Stimulated activated CD8-positive, alpha-beta memory T cell treated with anti-CD3 and anti-CD28 coated beads, Interleukin-7, amount 100 ng/mL, for 4 hours (primary cell): ENCODE measurements at places on chromosomes 4 and X.

DNA sequence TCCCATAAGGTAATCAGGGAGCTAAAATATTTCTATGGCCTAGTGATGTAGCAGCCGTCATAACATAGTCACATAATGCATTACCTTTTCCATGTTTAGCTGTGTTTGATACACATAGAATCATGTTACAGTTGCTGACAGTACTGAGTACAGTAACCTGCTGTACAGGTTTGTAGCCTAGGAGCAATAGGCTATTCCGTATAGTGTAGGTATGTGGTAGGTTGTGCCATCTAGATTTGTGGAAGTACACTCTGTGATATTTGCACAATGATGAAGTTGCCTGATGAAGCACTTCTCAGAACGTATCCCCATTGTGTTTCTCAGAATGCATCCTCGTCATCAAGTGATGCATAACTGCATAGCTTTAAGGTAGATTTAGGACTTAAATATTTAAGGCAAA, 495.6 kb upstream of the ZFP42 start:
- no peak for DNase-seq

GRCh38 chrX:41516456-41516855, 69.3 kb downstream of the NYX start:
- no peak for DNase-seq

DNA sequence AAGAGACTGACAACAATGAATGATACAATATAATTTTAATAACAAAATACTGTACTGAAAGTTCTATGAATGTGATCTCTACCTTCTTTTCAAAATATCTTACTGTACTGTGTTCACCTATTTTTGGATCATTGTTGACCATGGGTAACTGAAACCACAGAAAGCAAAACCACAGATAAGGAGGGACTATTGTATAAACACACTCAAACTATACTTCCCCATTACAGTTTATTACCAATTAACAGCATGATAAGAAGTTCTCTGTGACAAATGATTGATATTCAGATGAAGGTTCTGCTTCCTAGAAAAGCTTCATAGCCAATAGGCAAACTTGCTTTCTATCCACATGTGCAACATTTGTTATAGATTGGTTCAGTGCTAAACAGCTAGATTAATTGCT, 50.1 kb downstream of the GABRG1 start:
- DNase-seq, result no peak

DNA sequence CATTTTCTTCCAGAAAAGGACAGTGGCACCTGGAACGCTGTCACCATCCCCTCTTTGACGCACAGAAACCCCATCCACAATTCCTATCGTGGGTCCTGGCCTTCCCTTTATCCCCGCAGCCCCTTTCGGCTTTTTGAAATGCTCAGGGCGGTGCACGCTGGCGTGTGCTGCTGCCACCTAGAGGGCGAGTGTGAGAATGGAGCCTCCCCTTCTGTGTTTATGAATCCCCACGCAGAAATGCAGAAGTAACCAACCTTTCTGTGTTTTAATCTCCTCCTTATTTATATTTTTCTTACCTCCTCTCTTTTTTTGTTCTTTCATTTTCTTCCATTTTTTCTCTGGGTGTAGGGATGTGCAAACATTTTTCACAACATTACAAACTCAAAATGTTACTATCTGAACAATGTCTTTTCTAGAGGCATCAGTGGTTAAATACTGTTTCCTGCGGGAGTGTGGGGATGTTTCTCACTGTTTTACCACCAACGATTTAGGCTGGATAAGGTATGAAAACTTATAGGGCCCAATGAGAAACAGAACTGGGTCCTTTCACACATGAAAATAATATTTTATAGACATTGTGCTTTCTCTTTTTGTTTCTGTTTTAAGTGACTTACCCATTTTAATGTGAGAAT, 50.0 kb downstream of the TMA16 start:
- DNase-seq, result peak; percentile 29

DNA sequence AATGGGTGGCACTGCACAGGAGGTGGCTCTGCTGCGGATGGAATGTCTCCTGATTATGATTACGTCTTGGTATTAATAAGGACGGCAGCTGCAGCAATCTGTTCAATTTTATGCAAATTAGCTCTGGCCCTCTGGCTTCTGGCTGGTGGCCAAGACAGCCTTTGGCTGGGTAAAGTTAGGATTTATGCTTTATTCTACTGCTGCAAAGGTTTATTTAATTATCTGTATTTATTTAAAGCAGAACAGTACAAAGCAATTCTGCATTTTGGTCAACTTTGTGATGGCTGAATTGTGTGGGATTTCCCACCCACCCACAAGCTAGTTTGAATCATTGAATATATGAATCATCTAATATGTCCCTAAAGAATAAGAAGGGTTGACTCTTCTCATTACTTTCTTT, 745.6 kb upstream of the FAM241A start:
- no peak for DNase-seq

DNA sequence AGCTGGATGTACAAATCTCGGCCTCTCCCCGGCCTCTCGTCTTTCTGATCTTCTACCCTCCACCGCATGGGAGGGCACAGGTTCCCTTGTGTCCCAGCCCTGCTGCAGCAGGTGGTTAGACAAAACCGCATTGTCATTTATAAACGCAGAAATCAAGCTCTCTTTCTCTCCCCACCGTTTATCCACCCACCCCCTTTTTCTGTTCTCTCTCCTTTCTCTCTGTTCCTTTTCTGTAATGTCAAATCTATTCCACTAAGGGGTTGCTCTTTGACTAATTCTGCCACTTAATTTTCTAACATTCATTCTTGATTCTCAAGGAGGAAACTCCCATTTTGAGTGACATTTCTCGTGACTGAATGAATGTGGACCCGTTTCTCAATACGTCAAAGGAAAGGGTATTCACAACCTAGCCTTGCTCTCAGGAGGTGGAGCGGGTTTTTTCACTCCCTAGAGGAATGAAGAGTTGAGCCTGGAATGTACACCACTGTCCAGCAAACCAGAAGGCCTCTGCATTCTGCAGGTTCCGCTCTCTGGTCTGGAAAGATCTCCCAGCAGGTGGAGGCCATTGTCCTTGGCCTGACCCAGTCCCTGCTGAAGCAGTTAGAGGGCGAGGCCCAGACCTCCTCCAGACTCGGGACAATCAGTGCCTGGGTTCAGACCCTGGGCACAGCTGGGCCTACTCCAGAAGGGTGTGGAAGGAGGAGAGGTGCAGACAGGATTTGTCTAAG, 70.9 kb upstream of the ENPP6 start:
- DNase-seq, result no peak

GRCh38 chr4:174091130-174091529, 192.3 kb downstream of the FBXO8 start:
- DNase-seq, result no peak

- no peak for DNase-seq
Observed at GRCh38 chr4:128424527-128425497, 137.2 kb upstream of the PGRMC2 start.

DNA sequence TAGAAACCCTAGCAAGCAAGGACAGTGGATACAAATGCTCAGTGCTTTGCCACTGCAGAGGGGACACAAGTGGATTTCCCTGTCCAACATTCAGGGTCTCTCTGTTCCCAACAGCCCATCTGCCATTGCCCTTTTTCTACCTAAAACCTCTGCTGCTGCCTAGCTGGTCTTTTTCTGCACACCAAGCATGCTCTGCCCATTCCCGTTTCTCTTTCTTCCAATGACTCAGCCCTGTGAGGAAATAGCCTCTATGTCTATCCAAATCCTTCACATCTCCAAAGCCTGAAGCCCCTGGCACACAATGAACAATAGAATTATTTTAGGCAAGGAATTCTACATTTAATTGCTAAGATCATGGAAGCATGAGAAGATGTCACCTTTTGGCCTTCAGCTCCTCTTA, 5.7 kb upstream of the AMELX start:
- DNase-seq, result no peak

- no peak for DNase-seq
Observed at GRCh38 chr4:23290656-23291055, 597.9 kb downstream of the GBA3 start.

DNA sequence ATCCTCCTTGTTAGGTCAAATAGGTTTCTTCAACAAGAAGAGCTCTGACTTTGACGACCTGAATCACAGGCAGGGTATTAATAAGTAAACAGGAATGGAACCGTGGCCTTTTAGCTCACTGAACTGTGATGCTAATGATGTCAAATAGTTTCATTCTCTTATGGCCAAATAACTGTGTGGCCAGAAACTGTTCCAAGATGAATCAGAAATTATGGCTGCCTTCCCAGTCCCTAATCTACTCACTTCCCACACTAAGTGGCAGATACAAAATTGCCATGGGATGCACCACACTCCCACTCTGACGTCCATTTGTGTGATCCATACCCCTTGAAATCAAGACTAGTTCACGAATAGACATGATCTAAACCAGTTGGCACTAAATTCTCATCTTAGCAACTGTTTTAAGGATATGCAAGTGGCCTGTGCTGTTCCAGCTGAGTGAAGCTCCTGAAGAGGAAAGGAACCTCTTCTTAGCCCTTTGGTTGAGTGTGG, 455.4 kb downstream of the IL15 start:
- DNase-seq, result no peak
